ENCODE measurements at places on chromosomes 7 and 10.

DNA sequence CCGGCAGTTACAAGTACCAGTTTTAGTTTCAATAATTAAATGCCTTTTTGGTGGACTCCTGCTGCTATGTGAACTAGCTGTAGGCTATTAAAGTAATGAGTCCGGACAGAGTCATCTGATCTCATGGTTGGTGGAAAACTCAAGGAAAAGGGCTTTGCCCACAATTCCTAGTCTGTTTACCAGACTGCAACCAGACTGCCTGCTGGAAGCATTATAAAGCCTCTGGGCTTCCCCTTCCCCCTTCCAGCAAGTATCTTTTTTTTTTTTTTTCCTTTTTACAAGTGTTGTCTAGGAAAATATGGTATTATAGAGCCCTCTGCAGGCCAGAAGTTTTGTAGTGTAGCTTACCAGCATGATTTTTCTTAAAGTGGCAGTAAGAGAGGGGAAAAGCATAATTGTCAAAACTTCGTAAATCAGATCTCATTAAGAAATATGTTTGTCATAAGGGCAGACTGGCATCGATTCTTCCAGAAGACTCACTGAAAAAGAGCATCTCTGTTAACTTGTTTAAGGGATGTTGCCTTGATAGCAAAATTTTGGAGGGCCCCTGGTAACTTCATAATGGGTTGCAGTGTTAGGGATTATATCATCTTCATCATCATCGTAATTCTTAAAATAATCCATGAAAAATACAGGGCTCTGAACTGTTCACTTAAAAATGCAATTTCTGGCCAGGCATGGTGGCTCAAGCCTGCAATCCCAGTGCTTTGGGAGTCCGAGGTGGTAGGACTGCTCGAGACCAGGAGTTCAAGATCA lies 181.3 kb downstream of the TAX1BP1 start:
- no peak for DNase-seq

GRCh38 chr7:15494711-15495110 lies 67.1 kb downstream of the AGMO start:
- DNase-seq: no peak

DNA sequence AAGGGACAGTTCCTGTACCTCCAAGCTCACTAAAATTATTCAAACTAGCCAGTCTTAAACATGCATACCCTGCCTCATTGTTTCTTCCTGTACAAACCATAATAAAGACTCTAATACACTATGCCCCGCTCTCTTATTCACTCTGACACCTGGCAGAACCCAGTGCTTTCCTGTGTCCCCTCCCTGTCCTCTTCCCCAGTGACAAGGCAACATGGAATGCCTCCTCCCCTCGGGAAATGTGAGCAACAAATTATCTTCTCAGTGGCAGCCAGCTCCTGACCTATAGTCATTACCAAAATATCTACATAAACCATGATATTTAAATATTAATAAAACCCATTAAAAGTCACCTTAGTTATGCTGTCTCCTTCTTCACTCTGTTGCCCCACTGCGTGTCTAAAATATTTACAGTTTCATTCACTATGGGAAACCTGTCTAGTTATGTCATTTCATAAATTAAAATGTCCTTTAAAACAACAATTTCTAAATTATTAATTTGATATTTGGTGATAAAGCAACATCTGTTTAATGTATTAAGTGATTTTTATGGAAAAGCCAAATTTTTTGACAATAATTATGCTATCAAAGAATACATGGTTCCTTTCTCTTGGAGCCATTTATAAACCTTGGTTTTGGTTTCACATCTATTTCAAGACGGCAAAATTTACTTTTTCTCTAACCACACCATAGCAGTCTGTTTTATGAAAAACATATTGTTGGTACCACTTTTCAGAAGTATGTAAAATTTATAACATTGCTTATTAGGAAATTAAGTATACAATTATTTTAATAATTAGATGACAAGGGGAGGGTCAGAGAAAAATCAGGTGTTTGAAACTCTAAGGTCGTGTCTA lies 1355.2 kb downstream of the XPNPEP1 start:
- no peak for DNase-seq

DNA sequence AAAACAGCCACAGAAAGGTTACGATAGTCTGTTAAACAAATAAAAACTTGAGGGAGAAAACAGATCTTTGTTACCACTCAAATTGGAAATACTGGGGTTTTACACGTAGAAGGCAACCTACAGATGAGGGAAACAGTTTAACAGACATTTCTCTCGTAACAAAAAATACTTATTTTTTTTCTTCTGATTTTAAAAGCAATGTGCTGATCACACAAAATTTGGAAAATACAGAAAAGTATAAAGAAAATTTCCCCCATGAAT lies 211.7 kb downstream of the FAM107B start:
- DNase-seq: no peak

GRCh38 chr10:98528805-98529183 lies 82.1 kb upstream of the HPS1 start:
- no peak for DNase-seq

DNA sequence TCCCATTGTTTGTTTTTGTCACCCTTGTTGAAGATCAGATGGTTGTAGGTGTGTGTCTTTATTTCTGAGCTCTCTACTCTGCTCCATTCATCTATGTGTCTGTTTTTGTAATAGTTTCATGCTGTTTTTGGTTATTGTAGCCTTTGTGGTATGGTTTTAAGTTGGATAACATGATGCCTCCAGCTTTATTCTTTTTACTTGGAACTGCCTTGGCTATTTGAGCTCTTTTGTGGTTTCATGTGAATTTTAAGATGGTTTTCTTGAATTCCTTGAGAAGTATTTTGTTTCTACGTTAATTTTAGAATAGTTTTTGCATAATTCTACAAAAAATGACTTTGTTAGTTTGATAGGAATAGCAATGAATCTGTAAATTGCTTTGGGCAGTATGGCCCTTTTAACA lies 170.0 kb upstream of the IGFBP3 start:
- no peak for DNase-seq

GRCh38 chr7:15652776-15653290 lies 33.6 kb downstream of the MEOX2 start:
- DNase-seq: no peak

GRCh38 chr7:99625321-99625720 lies 8.6 kb downstream of the ZSCAN25 start:
- DNase-seq: no peak

DNA sequence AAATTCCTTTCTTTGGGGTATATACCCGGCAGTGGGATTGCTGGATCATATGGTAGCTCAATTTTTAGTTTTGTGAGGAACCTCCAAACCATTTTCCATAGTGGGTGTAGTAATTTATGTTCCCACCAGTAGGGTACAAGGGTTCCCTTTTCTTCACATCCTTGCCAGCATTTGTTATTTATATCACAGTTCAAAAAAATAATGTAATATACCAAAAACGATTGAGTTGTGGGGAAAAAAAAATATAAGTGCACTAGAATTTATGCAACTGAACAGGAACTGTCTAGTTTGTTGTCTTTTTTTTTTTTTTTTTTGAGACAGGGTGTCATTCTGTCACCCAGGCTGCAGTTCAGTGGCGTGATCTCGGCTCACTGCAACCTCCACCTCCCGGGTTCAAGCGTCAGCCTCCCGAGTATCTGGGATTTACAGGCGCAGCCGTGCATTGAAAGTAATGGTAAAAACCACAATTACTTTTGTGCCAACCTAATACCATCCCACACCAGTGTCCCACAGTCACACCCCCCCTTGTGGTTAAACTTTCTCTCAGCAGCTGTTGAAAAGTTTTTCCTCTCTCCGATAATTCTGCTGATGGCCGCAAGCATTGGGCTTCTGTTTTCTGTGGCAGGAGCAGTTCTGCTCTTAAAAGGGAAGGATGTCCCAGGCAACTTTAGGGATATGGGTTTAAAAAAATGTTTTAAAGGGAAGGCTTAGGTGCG lies 6.8 kb upstream of the LAT2 start:
- no peak for DNase-seq

GRCh38 chr7:80977751-80978150 lies 58.9 kb upstream of the SEMA3C start:
- DNase-seq: no peak

DNA sequence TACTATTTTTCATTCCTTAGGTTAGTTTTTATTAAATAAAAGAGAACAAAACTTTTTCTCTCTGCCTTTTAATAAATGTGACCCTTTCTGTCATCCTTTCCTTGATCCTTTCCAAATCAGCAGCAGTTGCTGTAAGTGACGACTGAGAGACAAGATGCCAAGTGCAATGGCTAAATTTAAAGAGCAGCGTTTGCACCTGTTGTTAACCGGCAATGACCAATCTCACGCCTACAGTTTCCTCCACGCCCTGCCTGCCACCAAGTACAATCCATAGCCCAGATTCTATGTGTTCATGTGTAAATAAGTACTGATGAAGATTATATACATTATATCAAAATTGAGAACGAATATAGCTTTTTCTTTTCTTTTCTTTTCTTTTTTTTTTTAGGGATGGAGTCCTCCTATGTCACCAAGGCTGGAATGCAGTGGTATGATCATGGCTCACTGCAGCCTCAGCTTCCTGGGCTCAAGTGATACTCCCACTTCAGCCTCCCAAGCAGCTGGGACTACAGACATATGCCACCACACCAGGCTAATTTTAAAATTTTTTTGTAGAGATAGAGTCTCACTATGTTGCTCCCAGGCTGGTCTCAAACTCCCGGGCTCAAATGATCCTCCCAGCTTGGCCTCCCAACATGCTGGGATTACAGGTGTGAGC lies 6.5 kb upstream of the MCU start:
- no peak for DNase-seq

- DNase-seq: no peak
Measured at GRCh38 chr10:94316560-94316959, 46.2 kb downstream of the NOC3L start.

- no peak for DNase-seq
Measured at GRCh38 chr7:117041007-117041406, 87.7 kb downstream of the ST7 start.

GRCh38 chr7:101947899-101948298 lies 130.5 kb downstream of the CUX1 start:
- no peak for DNase-seq

GRCh38 chr10:71259815-71260501 lies 47.6 kb downstream of the UNC5B start:
- DNase-seq: no peak

- DNase-seq: no peak
Measured at GRCh38 chr7:73802459-73802858, 28.3 kb upstream of the CLDN4 start.

DNA sequence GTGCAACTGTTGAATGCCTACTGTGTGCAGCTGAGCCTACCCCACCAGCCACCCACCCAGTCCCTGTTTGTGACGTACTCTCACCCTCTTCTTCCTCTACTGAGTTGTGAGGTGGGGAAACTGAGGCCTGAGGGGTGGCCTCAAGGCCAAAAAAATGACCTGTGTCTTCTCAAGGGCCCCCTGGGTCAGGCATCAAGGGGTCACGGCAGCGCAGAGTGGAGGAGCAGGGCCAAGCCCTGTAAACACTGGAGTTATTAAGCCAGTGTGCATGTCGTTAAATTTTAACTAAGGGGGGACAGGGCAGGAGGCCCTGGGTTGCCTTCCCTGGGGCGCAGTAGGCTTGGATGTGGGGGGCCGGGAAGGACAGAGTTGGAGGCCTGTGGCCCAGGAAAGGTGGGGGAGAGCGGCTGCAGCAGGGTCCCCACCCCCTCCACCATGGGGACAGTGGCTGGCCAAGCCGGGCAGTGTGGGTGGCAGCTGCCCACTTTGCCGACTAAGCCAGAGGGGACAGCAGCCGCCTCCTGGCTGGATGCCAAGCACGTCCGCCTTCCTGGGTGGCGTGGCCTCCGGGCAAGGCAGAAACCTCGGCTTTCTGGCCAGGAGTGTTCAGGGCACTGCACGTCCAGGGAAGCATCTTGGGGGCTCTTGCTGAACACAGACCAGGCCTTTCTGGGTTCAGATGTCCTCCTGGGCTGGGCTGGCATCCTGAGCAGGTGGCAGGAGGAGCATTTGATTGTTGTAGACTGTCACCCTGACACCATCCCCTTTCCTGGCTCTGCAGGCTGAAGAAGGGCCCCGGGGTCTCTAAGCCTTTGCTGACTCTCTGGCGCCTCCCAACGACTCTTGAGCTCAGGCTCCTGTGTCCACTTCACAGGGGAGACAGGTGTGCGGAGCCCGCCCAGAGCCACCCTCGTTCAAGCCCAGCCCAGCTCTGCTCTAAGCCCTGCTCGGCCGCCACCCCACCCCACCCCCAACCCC lies 1.9 kb downstream of the SLC29A4 start:
- DNase-seq: no peak
